NCI-H2029 treated with DMSO at 0.1 percent for 48 hours (cell line): ENCODE measurements at places on chromosomes 7 and 10.

- no peak for DNase-seq
These were observed 928.0 kb upstream of the POT1 start for GRCh38 chr7:125857606-125858005.

DNA sequence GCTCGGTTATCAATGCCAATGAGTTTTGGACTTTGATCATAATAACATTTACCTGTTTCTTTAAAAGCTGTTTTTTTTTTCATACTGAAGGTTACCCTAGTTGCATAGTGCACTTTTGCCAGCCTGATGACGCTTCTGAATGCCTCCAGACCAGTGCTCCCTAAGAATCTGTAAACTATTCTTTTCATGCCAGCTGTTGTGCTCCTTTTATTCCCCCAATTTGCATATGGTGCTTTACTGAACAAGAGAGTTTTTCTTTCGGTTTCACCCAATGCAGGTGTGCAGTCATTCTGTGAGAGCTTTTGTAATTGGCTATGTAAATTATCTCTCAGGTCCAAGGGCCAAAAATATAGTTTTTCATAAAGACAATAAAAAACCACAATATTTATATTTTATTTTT is 48.1 kb upstream of the GLCCI1 start:
- peak; percentile 64 for DNase-seq

DNA sequence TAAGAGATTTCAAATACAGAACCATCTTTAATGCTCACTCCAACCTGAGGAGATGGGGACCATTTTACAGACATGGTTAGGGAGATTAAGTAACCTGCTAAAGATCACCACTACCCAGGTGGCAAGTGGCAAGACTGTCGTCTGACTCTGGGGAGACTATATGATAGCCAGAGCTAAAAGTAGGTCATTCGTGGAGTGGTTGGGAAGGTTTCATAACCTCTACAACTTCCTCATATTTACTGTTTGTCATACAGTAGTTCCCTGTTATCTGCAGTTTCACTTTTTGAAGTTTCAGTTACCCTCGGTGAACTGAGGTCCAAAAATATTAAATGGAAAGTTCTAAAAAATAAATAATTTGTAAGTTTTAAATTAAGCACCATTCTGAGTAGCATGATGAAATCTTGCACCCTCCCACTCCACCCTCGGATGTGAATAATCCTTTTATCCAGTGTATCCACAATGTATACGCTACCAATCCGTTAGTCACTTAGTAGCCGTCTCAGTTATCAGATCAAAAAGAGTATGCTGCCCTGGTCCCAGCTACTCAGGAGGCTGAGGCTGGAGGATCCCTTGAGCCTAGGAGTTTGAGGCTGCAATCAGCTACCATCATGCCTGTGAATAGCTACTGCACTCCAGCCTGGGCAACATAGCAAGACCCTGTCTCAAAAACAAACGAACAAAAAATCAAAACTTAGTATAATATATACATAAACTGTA is 14.9 kb upstream of the LGI1 start:
- DNase-seq = no peak

- DNase-seq = peak; percentile 12
These were observed 11.8 kb upstream of the ACSL5 start for GRCh38 chr10:112361951-112362751.

- no peak for DNase-seq
These were observed 97.8 kb downstream of the CHST15 start for GRCh38 chr10:123995461-123996131.

DNA sequence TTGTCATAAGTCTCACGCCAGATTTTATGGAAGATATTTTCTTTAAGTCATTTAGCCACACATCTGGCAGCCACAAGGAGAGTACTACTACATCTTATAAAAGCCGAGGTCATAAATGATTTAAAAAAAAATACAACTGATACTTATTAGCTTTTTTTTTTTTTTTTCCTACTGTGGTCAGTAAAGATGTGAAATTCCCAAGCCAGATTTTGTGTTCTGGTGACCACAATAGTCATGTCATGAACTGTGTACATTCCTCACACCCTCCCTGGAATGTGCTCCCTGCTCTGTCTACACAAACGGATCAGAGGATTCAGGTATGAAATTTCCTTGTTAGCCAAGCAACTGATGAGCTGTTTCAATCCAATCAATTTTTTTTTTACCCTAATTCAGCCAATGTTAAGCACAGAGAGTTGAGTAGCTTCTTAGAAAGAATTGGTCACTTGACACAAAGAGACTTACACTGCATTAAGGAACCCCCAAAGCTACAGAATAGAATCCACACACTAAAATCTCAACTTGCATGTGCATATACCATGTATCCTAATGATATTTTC is 54.7 kb downstream of the CHRM2 start:
- no peak for DNase-seq

- no peak for DNase-seq
These were observed 104.1 kb downstream of the MKLN1 start for GRCh38 chr7:131431756-131432155.

- DNase-seq = no peak
These were observed 5.5 kb downstream of the CPA5 start for GRCh38 chr7:130349911-130350782.

DNA sequence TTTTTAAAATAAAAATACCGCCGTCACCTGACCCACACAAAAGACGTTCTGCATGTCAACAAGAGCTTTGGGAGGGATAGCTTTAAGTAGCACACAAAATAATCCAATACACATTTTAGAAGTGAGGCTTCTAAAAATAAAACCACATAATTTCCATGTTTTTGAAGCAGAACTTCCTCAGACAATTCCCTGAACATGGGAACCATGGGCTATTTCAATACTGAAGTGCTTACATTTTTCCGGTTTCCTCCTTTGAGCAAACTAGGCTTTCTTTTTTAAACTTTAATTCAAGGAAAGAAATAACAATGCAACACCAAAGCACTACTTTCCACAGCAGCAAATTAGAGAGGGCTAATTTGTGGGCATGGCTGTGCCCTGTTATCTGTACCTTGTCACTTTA is 59.9 kb downstream of the ELMO1 start:
- DNase-seq = no peak

DNA sequence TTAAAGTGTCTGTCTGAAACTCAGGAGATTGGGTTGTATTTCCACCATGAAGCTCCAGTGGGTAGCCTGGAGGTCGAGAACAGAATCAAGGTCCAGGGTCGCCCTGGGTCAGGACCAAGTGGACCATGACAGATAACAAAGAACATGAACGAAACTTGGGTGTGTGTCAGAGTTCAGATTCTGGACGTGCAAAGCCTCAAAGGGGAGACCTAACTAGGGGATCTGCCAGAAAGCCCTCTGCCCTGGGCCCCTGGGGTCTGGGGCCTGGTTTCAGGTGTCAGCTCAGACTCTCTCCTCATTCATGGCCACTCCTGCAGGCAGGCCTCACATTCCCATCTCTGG is 1.6 kb downstream of the RASSF4 start:
- no peak for DNase-seq

DNA sequence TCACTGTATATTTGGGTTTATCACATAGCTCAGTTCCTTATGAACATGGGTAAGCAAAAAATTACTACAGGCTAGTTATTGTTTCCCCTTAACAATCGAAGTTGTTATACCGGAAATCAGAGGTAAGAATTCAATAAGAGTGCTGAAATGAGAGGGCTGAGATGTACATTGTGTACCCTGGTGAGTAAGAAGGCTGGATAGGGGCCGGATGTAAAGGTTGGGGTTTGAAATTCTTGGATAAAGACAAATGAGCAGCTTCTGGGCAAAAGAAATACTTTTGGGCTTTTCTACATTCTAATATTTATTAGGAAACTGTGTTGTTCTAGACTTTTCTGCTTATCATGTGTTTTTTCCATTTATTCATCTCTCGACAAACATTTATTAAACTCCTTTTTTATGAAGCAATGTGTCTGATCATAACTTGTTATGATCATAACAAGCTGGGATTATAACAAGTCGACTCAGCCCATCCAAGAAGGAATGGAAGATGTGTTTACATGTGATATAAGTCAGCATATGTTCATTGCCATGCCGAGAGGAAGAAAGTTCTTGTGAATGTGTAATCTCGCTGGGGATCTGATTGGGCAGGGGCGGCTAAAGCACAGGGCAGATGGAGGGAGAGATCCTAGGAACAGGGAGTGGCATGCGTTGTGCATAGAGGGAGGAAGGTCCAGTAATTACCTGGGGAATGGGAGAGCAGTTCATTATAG is 155.3 kb downstream of the PLXDC2 start:
- DNase-seq = no peak

DNA sequence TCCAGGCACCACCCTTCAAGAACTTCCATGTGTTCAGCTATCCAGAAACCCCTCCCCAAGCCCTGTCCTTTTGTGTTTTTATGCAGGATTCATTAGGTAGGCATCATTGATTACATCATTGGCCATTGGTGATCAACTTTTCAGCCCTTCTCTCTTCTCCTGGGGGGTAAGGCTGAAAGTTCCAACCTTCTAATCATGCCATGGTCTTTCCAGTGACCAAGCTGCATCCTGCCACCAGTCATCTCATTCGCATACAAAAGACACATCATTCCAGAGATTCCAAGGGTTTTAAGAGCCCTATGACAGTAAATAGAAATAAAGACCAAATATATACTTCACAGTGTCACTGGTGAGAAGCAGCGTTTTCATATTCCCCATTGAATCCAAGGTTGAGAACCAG is 48.2 kb downstream of the DNAJC12 start:
- no peak for DNase-seq

GRCh38 chr10:571166-571565 is 118.3 kb downstream of the DIP2C start:
- no peak for DNase-seq

DNA sequence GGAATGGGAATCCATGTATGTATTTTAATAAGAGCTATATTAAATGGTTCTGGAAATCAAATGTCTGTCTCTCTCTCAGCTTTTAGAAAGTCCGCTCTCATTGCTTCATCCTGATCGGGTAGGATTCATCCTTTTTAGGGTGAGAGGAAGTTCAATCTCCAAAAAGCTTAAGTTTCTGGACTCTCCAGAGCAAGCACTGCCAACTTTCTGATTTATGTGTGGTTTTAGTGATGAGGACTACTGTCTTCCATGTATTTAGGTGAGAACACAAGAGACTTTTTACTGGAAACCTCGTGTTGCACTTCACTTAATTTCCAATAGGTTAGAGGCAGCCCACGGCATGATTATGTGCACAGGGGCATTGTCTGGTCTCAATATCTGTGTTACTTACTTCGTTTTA is 267.9 kb downstream of the SUGCT start:
- no peak for DNase-seq

- DNase-seq = no peak
These were observed 9.7 kb downstream of the TM9SF3 start for GRCh38 chr10:96577069-96577468.

DNA sequence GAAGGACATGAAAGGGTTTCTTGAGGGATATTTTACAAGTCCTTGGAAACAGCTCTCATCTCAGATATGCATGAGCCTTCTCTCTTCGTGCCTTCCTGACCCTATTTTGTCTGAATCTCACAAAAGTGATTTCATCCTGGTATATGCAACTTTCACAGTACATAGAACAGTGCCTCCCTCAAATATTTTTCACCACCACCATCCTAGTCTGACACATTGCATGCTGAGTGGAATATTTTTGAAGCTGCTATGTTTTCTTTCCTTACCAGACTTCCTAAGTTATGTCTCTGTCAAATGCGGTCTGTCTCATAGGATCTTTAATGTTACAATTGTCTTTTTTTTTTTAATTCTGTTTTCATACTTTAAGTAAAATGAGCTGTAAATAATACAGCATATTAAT is 673.3 kb upstream of the LRRN3 start:
- DNase-seq = no peak

DNA sequence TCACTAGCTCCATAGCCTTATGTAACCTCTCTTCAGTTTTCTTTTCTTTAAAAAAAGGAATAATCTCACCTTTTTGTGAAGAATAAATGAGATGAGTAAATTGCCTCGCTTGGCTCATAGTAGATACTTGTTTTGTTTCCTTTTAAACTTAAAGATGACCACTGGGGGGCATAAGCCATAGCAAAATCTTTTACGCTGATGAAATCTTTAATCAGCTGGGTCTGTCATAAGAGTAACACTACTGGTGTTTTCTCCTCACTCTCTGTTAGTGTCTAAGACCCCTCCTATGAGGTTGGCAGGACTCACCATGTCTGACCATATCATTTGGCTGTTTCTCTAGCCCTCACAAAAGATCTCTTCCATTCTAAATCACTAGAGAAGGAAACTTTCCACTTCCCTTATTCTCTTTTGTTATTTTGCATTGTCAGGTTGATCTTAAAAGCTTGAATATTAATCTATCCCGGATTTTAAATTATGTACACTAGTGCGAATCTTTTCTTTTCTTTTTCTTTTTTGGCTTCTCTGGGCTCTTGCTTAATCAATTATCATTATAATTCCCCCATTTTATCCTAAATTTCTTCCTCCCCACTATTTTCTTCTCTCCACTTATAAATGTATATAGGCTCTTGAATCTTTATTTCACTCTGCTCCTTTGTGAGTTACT is 12.5 kb downstream of the STAG3 start:
- DNase-seq = no peak

- peak; percentile 40 for DNase-seq
These were observed 43.2 kb downstream of the HTRA1 start for GRCh38 chr10:122504610-122504950.

DNA sequence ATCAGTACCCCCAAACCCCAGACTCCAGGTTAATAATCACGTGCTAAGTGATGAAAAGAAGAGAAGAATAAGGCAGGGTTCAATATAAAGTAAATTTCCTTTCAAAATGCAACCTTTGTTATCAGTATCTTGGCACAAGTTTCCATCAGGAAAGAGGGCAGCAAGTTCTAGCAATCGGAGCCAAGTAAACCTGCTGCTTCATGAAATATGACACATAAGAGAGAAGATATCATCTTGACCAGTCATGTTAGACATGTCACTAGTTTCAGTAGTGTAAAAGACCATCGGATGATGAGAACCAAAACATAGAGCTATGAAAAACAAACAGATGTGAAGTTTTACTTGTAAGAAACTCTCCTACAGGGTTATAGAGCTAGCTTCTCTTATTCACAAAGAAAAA is 44.0 kb downstream of the AASS start:
- no peak for DNase-seq

GRCh38 chr10:16787361-16787791 is 29.8 kb downstream of the RSU1 start:
- DNase-seq = no peak

DNA sequence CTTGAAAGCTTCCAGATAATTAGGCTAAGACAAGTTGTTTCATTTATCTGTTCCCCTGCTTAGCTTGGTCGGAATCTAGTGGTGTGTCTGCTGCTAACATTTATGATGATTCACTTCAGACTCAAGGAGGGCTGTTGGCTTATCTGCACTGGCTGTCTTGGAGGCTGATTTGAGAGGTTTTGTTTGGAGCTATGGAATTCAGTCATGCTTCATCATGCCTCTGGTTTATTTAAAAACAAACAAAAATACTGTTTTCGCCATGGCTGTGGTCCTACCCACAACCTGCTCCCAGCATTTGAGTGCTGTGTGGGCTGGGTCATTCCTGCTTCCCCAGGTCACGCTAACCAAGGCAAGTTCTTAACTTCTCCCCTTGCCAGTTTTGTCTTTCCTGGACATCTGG is 11.7 kb upstream of the ARPC1B start:
- DNase-seq = no peak
